ENCODE measurements at places on chromosomes 1 and 21.

- DNase-seq = no peak
Observed at GRCh38 chr1:232629250-232630046, 485 bp downstream of the SIPA1L2 start.

GRCh38 chr1:47738560-47739182 is 258.5 kb downstream of the TRABD2B start:
- no peak for DNase-seq

DNA sequence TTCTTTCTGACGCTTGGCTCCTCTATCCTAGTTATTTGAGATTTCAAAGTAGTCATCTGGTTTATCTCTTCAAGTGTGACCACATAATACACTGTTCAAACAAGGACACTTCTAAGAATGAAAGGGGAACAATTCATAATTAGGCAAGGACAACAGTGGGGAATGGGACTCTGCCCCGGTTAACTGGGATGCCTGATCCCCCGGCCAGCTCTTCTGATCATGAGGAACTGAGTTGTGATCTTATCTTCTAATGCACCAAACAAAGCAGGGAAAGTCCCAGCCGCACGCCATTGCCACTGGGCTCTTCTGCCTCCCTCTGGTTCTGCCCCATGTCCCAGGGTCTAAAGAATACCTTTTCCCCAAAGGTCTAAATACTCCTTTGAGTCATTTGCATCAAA is 158.2 kb upstream of the IRF2BP2 start:
- no peak for DNase-seq

DNA sequence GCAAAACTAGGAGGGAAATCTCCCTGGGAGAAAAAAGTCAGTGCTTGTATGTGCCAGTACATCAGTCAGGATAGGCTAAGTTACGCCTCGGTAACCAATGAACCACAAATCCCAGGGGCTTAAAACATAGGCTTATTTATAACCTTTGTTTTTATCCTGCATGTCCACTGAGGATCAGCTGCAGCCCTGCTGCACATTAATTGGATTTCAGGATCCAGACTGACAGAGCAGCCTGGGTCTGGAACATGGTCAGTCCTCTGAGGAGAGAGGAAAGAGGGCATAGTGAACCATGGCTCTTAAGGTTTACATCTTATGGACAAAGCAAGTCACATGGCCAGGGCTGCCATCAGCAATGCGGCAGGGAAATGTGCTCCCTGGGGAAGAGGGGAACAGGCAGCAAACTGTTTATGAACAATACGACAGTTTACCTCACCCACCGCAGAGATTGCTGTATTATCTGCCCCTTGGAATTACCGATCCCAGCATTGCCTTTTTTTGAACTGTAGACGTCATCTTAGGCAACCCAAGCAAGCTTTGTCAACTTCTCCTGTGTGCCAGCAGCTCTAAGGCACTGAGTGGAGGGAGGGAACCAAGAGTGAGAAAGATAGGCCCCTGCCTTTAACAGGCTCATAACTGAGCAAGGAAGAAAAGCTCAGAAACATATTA is 9.1 kb upstream of the SPRR4 start:
- DNase-seq = no peak

DNA sequence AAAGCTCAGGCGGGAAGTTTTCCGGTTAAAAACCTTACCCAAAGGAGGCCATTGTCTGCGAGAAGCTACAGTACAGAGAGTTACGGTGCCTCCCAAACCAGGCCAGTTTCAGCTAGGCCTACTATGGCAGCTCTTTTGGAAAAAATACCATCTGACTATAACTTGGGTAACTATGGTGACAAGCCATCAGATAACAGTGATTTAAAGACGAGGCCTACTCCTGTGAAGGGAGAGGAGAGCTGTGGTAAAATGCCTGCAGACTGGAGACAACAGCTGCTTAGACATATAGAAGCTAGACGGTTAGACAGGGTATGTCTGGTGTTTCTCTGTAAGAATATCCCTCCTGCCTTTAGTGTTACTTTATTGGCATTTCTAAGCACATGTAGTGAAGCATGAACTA is 165.9 kb downstream of the LRRC40 start:
- DNase-seq = no peak

- DNase-seq = no peak
Observed at GRCh38 chr1:225769687-225770086, 7.9 kb upstream of the SRP9 start.

DNA sequence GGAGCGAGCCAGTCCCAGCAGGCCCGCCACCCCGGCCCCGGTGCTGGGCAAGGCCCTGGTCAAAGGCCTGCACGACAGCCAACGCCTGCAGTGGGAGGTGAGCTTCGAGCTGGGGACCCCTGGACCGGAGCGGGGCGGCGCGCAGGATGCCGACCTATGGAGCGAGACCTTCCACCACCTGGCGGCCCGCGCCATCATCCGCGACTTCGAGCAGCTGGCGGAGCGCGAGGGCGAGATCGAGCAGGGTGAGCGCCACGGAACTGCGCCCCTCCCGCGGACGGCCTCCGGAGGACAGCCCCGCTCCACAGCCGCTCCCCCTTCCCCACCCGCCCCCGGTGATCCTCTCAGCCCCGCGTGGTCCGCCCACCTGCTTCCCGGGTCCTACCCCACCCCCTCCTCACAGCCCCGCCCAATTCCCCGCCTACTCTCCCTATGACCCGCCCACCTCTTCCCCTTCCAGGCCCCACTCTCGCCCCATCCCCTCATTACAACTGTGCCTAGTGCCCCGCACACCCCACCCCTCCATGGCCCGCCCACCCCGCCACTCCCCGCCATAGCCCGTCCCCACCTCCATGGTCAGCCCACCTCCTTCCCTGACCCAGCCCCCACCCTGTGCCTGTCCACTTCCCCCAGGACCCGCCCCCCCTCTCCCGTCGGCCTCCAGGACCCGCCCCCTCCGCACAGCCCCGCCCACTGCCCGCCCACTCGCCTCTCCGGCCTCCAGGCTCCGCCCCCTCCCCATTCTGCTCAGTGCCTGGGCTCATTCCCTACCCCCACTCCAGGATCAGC is 52.7 kb downstream of the VWA5B1 start:
- peak; percentile 26 for DNase-seq

DNA sequence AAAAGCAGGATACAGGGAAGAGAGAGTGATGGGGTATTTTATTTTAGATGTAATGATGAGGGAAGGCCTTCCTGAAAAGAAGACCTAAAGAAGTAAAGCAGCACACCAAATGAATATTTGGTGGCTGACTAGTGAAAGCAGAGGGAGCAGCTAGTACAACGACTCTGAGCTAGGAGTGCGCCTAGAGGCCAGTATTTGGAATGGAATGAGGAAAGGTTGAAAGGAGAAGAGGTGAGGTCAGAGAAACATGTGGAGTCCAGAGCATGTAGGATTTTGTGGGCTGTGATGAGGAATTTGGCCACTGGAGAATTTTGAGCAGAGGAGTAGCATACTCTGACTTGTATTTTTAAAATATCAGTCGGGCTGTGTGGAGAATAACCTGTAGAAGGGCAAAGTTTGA is 11.8 kb upstream of the RPL5 start:
- DNase-seq = no peak

DNA sequence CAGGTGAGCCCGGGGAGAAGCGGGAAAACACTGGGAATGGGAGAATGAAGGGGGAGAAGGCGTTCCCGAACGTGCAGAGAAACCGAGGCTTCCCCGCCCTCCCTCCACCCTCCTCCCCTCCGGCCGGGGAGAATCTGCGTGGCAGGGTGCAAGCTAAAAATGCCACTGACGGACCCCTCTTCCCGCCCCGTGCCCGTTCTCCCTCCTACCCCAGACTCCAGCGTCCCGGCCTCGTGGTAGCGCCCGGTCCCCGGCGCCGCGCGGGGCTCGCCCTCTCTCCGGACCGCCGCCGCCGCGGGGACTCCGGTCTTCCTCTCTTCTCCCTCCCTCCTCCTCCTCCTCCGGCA is 81.6 kb upstream of the AK4 start:
- DNase-seq = no peak

DNA sequence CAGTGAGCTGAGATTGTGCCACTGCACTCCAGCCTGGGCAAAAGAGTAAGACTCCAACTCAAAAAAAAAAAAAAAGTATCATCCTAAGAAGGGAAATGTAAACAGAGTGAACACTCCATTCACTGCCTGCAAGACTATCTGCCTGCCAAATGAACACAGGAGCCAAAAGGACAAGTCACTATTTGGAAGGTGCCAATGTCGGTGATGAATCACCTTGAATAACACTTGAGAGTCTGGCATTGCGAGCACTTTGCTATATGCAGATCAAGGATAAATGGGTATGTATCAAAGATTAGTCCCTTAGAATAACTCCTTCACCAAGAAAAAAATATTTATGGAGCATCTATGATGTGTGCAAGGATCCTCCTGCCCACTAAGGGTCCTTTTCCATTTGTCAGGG is 6.6 kb downstream of the UBR4 start:
- no peak for DNase-seq

DNA sequence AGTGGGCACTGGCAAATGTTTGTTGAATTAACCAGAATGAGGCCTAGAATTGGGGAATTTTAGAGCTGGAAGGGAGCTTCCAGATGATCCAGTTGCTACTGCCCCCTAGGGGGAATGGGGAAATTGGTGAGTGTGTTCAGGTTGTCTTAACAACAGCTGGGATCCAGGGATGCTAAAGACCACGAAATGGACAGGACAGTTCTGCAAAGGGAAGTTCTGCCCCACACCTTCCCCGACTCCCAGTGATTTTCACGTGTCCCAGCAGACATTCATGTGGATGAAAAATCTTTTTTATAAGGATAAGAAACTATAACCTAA is 33.9 kb downstream of the TRIM62 start:
- no peak for DNase-seq

- DNase-seq = no peak
Observed at GRCh38 chr1:161082996-161083747, 6.2 kb downstream of the NECTIN4 start.

GRCh38 chr1:85605484-85606413 is 25.2 kb downstream of the CCN1 start:
- no peak for DNase-seq

- DNase-seq = no peak
Observed at GRCh38 chr1:23051290-23051909, 32.1 kb downstream of the KDM1A start.

DNA sequence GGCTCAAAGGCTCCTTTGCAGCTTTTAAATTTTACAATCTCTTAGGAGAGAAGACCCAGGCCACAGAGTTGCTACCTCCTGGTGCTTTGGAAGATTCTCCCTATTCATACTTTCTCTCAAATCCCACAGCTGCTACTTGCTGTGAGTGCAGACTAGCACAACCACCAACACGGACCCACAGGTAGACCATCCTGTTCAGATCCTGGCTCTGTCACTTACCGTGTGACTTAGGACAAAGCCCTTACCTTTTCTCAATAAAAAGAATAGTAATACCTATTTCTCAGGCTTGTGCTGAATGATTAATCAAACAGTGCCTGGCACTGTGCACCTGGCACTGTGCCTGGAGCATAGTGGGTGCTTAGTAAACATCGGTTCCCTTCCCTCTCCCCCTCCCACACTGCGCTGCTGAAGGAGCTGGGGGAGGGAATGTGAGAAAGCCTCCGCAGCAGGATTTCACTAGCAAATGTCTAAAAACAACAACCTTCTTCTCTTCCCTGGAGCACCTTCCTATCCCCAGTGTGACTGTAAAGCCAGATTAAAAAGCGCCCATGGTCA is 81.7 kb downstream of the PGM1 start:
- no peak for DNase-seq

DNA sequence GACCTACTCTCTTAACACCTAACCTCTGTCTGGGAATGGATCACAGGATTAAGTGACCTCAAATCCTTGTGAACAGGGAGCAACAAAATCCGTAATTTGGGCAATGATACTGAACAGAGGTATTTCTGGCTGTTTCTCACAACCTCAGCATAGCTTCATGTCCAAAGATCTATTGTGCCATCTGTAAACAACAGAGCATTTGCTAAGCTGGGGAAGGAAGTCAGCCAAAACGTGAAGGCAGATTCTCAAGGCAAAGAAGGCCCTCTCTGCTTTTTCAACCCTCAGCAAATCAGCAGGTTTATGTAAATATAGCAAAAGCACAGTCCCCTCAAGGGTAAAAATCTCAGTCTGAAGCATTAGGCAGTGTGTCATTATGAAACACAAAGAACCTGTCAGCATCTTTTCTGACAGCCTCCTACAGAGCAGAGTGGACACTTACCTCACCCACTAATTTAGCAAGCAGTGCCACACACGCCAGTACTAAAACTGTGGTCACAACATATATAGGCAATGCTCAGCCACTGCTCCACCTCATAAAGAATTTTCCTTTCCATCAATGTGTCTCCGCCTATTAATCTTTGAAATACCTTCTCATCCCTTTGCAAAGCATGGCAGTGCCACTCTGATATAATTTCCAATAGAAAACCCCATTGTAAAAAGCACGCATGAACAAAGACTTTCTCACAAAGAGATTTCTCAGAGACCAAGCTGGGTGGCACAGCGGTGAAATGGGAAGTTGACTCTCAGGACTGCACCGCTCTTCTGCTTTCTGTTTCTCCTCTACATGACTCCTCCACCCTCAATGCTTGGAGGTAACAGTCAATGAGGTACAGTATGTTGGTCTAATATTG is 188.0 kb downstream of the RERE start:
- DNase-seq = no peak
